ENCODE measurements at places on chromosomes 4 and X. TPM values are rescaled to one million over a fixed set of nuclear protein-coding genes. Genes with fewer than 3 reads are reported as not detected.

- DNase-seq, result peak; percentile 21
Observed at GRCh38 chr4:8641931-8642650, 49.5 kb downstream of the CPZ start.

The MSMO1 gene
- total RNA-seq, result 138 TPM

DNA sequence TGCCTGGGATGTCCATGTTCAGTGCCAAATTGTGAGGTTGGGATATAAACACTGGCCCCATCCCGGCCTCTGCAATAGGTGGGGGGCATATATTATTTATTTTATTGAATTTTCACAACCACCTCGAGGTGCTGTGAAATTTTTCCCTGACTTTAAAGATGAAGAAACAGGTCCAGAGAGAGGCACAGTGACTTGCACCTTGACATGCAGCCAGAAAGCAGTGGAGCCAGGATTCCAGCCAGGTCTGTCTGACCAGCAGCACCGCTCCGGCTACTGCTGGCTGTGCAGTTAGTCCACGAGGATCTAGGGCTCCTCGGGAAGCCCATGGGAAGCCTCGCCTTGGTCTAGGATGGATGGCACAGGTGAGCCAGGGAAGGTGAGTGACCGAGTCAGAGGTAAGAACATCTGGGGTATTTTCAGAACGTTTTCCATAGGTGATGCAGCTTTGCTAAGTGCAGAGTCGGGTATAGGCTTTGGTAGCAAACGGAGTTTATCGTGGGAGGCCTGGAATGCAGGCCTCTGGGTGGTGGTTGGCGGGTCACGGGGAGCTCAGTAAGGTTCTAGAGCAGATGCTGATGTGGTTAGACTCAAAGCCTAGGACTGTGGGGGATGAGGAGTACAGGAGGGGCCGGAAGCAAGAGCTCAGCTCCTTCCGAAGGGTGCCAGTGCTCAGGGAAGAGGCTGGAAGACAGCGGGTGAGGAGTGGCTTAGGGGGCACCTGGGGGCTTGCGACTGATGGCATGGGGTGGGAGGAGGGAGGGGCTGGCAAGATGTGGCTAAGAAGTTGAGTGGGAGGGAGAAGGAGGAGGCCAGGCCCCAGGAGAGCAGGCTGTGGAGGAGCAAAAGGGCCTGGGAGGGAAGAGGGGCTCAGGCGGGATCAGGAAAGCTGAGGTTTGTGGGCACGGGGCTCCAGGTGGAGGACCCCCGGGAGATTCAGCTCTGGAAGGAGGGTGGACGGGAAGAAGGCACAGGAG, 107.7 kb upstream of the LRPAP1 start:
- DNase-seq, result peak; percentile 38

GRCh38 chr4:6918338-6918737, 8.7 kb downstream of the TBC1D14 start:
- DNase-seq, result no peak

GRCh38 chrX:48960291-48960690, 2.9 kb upstream of the OTUD5 start:
- no peak for DNase-seq

DNA sequence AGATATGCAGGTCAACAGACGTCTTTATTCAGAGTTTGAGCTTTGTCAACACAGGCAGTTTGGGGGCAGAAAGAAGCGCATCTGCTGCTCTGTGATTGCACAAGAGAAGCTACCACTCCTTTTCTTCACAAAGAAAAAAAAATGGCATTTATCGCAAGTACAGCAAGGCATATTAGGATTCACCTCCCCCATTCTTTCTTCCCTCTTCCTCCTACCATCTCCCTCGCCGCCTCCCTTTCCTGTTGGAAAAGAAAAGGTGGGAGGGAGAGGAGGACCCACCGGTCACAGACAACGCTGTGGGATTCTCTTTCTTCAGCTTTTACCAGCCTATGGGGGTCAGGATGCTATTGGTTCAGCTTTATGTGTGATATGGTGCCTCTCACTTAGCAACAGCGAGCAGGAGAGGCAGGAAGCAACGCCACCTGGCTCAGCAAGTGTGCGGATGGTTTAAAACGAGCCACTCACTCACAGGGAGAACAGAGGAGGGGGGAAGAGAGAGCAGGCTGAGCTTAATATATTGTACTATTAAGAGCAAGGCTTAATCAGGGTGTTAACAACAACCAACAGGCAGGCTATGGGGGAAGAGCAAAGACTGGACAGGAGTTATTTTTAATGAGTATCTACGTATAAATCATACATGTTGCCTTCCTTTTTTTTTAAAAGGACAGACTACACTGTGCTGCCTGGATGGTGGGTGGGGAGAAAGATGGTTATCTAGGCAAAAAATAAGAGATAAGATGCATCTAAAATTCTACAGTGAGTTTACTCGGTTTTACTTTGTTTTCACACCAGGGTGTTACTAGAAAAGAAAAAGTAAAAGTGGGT, 104.7 kb downstream of the MAML3 start:
- DNase-seq, result no peak

DNA sequence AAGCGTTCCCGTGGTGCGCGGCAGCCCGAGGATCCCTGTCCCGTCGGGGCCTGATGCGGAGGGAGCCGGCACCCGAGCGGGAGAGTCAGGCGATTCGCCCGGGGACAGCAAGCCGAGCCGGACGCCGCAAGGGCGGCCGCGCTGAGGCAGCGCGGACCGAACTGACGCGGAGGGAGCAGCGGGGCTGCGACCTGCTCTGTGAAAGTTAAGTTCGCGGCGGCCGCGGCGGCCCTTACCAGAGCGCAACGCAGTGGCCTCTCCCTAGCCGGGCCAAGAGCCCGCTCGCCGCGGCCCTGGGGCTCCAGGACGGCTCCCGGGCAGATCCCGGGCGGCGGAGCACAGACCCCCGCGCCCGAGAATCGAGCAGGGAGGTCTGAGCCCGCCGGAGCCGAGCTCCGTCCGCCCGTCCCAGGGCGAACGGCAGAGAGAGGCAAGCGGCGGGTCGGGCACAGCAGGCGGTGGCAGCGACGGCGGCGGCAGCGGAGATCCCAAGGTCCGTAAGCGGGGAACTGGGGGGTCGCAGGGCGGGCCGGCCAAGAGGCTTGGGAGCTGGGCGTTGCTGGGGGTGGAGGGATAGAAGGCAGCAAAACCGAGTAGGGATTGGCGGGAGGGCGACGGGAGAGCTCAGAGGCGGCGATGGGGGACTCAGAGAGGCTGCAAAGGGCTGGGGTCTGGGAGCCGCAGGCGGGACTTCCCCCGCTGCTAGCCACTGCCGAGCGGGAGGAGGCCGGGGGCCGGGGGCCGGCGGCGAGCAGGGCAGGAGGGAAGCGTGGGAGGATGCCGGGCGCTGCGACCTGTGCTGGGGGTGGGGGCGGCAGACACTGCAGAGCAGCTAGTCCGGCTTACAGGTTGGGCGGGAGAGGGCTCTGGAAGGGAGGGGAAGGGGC, 1.0 kb downstream of the GPR50 start:
- no peak for DNase-seq

GRCh38 chrX:28847423-28847822, 260.2 kb downstream of the IL1RAPL1 start:
- DNase-seq, result no peak

DNA sequence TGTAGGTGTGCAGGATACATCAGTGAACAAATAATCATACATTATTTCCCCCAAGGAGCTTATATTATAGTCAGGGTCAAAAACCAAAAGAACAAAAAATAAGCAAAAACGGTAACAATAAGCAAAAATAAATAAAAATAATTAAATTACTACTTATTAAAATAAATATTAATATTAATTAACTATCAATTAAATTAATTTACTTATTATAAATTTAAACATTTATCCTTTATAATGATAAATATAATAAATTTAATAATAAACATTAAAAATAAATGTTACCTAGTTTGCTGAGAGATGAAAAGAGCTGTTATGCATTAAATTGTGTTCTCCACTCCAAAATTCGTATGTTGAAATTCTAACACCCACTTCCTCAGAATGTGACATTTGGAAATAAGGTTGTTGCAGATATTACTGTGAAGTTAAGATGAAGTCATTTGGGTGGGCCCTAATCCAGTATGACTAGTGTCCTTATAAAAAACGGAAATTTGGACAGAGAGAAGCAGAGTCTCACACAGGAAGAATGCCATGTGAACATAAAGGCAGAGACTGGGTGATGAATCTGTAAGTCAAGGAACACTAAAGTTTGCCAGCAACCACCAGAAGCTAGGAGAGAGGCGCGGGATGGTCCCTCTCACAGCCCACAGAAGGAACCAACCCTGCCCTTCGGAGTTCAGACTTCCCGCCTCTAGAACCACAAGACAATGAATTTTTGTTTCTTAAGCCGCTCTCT, 67.2 kb upstream of the IBSP start:
- DNase-seq, result peak; percentile 55

DNA sequence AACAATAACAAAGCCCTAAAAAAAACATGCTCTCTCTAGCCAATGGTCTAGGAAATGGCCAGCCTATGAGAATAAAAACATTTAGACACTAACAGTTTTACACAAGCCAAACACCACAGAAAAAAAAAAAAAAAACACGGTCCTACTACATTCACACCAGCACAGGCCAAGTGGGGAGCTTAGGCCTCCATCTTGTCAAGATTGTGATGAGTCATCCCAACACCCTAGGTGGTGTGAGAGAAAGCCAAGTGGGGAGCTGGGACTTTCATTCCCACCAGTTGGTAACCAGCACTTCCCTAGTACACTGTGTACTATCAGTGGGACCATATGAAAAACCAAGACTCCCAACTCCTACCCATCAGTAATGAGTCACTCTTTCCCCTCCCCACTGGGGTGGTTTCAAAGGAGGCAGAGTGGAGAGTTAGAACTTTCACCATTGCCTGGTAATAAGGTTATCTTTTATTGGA, 95.6 kb downstream of the ADAMTS3 start:
- no peak for DNase-seq

The PPEF2 gene
- not detected for total RNA-seq

DNA sequence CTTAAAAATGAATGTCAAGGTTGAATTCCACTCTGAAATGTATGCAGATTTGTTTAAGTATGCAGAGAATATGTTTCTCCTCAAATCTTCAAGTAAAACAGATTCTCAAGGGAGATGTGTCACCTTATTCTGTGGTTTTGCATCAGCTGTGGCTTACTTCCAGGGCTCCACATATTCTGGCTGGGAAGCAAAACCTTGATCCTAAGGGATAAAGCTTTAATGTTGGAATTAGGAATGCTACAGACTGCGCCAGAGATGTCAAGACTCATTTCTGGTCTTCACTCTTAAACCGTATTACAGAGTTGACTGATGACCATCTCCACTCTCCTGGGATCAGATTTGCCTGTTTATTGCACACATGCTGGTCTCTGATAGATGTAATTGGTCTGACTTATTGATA, 143.9 kb upstream of the DIPK2B start:
- DNase-seq, result no peak

The RHOH gene
- 9.2 TPM for total RNA-seq

The TMEM271 gene
- total RNA-seq, result not detected

GRCh38 chrX:12617241-12617640, 174.0 kb upstream of the PRPS2 start:
- no peak for DNase-seq

The PNMA5 gene
- total RNA-seq, result 0.18 TPM

GRCh38 chr4:61860376-61860775, 660.2 kb downstream of the ADGRL3 start:
- DNase-seq, result no peak

GRCh38 chr4:112633477-112634235, 3.1 kb downstream of the ZGRF1 start:
- no peak for DNase-seq

GRCh38 chr4:20318909-20319277, 67.2 kb downstream of the SLIT2 start:
- no peak for DNase-seq

DNA sequence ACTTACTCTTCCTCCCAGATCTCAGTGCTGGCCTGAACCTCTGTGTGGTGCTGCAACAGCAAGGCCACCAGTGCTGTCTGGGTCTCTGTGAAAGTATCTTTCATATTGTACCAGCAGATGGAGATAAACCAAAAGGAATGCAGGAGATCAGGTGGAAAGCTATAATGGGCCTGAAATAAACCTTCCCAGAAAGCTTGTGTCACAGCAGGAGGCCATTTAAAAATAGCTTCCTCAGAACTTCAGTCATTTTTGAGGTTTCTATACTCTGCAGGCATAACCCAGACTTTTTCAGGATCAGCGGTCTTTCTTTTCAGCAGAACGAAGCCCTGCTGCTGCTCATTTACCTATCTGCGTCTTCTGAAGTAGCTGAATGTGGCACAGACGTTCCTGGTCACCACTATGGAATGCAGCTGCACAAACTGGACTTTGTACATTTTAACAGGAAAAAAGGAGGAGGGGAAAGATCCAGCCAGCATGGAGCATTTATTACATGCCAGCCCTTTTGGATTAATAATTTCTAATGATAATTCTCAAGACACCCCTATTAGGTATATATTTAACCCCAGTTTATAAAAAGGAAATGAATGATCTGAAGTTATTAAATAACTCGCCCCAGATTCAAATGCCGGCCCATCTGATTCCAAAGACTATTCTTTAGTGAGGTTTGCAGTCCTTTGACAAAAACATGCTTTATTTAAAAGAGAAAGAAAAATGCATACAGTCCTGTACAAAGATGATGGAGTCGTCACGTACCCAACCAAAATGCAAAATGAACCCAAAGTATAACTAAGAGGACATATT, 119.7 kb downstream of the NFKB1 start:
- DNase-seq, result no peak

GRCh38 chr4:182238355-182238931, 4.8 kb upstream of the TENM3 start:
- DNase-seq, result no peak

The TRPC5OS gene
- not detected for total RNA-seq

DNA sequence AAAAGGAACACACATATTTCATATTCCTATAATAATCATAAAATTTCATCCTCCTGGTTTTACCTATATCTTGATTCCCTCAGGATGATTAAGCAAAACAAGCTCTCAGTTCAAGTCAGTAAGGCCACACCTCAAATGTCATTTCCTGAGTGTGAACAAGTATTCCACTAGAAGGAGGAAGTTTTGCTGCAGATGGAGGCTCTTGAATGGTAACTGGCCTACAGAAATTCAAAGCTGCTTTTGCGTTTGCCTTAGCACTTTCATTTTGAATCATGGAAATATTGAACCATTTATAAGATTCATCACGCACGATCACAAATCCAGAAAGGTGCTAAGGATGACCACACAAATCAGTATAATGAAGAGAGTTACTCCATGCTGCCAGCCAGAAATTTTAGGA, 254.4 kb upstream of the CXXC4 start:
- no peak for DNase-seq

- DNase-seq, result no peak
Observed at GRCh38 chr4:137700072-137700471, 167.8 kb upstream of the PCDH18 start.

GRCh38 chrX:111041018-111041462, 55.0 kb upstream of the PAK3 start:
- no peak for DNase-seq

GRCh38 chr4:13523591-13524503, 20.5 kb downstream of the NKX3-2 start:
- no peak for DNase-seq

GRCh38 chrX:30302956-30303355, 6.2 kb downstream of the NR0B1 start:
- no peak for DNase-seq

GRCh38 chr4:107862658-107863057, 37.9 kb downstream of the SGMS2 start:
- no peak for DNase-seq

The ITIH6 gene
- total RNA-seq, result not detected

The SSX4B gene
- not detected for total RNA-seq
